ENCODE measurements at places on chromosomes 13 and 19. TPM values are rescaled to one million over a fixed set of nuclear protein-coding genes. Genes with fewer than 3 reads are reported as not detected.
A peak's percentile ranks its signal among the peaks of the same experiment; 100 is the strongest.

The IL17D gene
- 0.20 TPM for total RNA-seq

The RNASEH2B gene
- 71.2 TPM for total RNA-seq

The PPP1R15A gene
- total RNA-seq: 545 TPM

The KLK6 gene
- not detected for total RNA-seq

The OSCAR gene
- 0.65 TPM for total RNA-seq

The C1QTNF9B gene
- not detected for total RNA-seq

The NLRP4 gene
- not detected for total RNA-seq

The MBD3L3 gene
- total RNA-seq: not detected

The COL4A2 gene
- total RNA-seq: 2.2 TPM

The POLD1 gene
- total RNA-seq: 54.0 TPM

The CHST8 gene
- total RNA-seq: not detected

- H3K4me1 ChIP-seq: no peaks in the 10 kb centered on the region
- H3K27ac ChIP-seq: no peak overlapping the region
- H3K4me3 ChIP-seq: no peak overlapping the region
- no peaks in the 10 kb centered on the region for H3K36me3 ChIP-seq
These were observed 302.6 kb downstream of the SPRY2 start for GRCh38 chr13:80038371-80038770.

- DNase-seq: peak; percentile 61
- peak overlapping the region; percentile 86 for H3K27ac ChIP-seq
- H3K4me3 ChIP-seq: peak overlapping the region; percentile 33
- no peaks in the 10 kb centered on the region for H3K36me3 ChIP-seq
These were observed 11.6 kb upstream of the RASA3 start for GRCh38 chr13:114143806-114144605.

GRCh38 chr19:41302624-41303351, 7.2 kb upstream of the CCDC97 start:
- DNase-seq: peak; percentile 70
- peaks cover 96% of the 10 kb centered on the region for H3K4me1 ChIP-seq
- no peaks in the 10 kb centered on the region for H3K27me3 ChIP-seq
- H3K4me3 ChIP-seq: no peak overlapping the region

DNA sequence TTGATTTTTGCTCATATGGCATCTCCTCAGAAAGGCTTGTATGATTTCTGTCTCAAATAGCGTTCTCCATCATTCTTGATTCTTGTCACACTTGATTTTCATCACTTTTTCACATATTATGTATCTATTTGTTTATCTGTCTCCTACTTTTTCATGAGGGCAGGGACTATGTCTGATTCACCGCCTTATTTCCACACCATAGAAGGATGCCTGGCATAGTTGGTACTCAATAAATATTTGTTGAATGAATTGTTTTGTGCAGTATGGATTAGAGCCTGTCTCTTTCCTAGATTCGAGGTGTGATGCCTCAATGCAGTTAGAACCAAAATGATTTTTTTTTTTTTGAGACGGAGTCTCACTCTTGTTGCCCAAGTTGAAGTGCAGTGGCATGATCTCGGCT, 12.1 kb downstream of the SAE1 start:
- H3K4me3 ChIP-seq: no peak overlapping the region
- H3K27me3 ChIP-seq: no peaks in the 10 kb centered on the region
- no peaks in the 10 kb centered on the region for H3K36me3 ChIP-seq
- H3K4me1 ChIP-seq: peaks cover 37% of the 10 kb centered on the region

DNA sequence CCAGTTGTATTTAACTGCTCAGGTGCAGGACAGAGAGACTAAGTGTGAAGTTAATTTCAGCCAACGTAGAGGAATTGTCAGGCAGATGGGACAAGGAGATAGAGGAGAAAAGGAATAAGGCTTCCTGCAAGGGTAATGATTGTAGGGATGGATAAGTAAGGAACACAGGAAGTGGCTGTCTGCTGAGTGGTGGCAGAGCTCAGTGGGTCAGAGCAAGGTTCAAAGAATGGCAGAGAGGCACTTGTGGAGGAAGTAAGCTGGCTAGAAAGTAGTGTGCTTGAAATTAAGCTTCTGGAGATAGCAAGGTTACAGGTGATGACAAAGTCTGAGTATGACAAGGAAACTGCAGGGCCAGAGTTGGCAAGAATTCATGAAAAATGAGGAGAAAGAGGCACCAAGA, 47.9 kb downstream of the USPL1 start:
- H3K27ac ChIP-seq: no peak overlapping the region
- no peaks in the 10 kb centered on the region for H3K27me3 ChIP-seq
- no peaks in the 10 kb centered on the region for H3K36me3 ChIP-seq

GRCh38 chr13:84896128-84896527, 903.1 kb downstream of the SLITRK6 start:
- no peaks in the 10 kb centered on the region for H3K27me3 ChIP-seq
- no peaks in the 10 kb centered on the region for H3K36me3 ChIP-seq
- H3K4me3 ChIP-seq: no peak overlapping the region
- no peak overlapping the region for H3K27ac ChIP-seq
- H3K4me1 ChIP-seq: no peaks in the 10 kb centered on the region

GRCh38 chr13:43782686-43783085, 4.1 kb downstream of the ENOX1 start:
- no peaks in the 10 kb centered on the region for H3K27me3 ChIP-seq
- DNase-seq: no peak
- H3K36me3 ChIP-seq: no peaks in the 10 kb centered on the region
- no peak overlapping the region for H3K4me3 ChIP-seq

DNA sequence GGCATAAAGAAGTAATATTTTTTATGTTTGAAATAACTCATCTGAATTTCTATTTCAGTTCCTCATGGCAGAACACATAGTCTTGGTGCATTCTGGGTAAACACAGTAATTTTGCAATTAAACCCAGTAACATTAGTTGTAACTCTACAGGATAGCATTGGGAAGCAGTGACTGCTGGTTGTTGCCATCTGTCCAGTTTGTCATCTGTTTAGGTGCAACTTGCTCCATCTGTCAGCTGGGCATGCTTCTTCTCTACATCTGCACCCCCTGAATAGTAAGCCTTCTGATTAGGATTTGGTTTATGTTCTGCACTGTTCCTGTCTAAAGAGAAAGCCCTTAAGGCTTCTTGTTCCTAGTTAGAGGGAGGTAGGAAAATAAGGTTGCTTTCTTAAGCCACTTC, 63.5 kb upstream of the CSNK1A1L start:
- H3K4me3 ChIP-seq: no peak overlapping the region
- H3K27ac ChIP-seq: no peak overlapping the region
- no peak for DNase-seq
- no peaks in the 10 kb centered on the region for H3K36me3 ChIP-seq
- no peaks in the 10 kb centered on the region for H3K27me3 ChIP-seq
- H3K4me1 ChIP-seq: no peaks in the 10 kb centered on the region

DNA sequence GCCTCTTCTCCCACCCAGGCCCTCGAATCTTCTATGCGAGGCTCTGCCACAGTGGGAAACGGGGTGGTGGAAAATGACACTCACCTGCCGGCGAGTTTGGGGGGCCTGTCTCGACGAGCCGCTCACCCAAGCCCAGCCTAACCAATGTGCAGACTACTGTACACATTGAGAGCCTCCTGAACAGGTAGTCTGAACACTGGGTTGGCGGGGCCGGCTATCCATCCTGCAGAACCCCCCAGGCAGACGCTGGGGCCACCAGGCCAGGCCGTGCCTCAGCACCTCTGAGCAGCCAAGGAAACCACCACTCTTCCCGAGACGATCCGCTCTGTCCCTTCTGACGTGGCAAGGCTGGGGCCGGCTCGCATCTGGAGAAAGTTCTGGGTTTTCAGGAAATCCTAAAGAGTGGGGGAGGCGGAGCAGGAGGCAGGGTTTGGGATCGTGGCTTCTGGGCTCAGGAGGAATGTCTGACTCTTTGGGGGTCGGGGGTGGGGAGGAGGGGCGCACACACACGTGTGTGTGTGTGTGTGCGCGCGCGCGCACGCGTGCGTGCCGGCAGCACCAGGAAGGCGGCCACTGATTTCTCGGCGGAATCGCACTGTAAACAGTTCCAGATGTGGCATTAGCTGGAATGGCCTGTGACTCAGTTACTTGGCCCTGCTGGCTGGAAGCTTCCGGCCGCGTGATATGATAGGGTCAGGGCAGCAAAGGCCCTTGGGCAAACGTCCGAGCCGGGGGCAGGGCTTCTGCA, 18.5 kb downstream of the TMED1 start:
- H3K27me3 ChIP-seq: no peaks in the 10 kb centered on the region
- H3K4me3 ChIP-seq: no peak overlapping the region
- H3K27ac ChIP-seq: no peak overlapping the region
- DNase-seq: no peak
- peaks cover 21% of the 10 kb centered on the region for H3K36me3 ChIP-seq

DNA sequence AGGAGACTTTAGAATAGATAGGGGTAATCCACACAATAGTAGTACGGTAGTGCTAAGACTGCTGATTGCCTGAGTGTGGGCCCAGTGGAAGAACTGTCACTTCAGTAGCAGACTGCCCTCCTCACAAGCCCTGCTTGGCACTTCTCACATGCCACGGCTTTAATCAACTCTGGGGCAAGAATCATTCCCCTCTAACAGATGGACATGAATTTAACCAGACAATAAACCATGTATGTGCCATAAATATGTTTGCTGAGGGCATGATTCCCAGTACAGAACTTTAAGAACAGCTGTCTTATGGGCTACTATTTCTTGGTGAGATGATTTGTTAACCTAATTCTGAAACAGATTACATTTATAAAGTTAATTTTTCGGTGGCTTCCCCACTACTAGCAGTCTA, 22.0 kb downstream of the DPY19L3 start:
- H3K4me3 ChIP-seq: no peak overlapping the region
- H3K36me3 ChIP-seq: no peaks in the 10 kb centered on the region
- no peak for DNase-seq

- no peak overlapping the region for H3K4me3 ChIP-seq
- H3K4me1 ChIP-seq: no peaks in the 10 kb centered on the region
- no peak for DNase-seq
These were observed 12.3 kb downstream of the CIB3 start for GRCh38 chr19:16160943-16161560.

DNA sequence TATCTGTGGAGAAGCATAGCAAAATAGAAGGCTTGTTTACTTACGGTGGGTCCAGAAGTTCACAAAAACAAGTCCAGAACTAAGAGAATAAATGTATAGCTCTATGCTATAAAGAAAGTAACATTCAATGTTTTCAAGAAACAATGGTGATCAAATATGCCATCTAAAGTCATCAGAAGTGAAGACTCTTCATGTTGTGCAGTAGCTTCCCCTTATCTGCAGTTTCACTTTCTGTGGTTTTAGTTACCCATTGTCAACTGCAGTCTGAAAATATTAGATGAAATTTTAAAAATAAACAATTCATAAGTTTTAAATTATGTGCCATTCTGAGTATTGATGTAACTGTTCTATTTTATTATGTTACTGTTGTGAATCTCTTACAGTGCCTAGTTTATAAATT, 72.5 kb downstream of the EDNRB start:
- no peaks in the 10 kb centered on the region for H3K27me3 ChIP-seq
- no peak overlapping the region for H3K4me3 ChIP-seq
- DNase-seq: no peak
- H3K4me1 ChIP-seq: no peaks in the 10 kb centered on the region
- no peaks in the 10 kb centered on the region for H3K36me3 ChIP-seq
- H3K27ac ChIP-seq: no peak overlapping the region

DNA sequence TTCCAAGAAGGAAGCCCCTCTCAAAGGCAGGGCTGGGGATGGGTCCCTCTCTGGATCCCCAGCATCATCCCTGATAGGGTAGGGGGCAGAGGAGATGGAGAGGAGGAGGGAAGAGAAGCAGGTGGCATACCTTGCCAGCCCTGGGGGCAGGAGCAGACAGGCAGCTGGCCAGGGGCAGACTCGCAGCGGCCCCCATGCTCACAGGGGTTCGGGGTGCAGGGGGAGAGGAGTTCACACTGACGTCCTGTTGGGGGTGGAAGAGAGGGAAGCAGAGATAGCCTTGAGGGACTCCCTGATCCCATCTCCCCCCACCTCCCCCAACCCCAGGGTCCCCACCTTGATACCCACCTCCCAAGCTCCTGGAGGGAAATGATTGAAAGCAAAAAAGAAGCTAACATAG, 16.0 kb downstream of the NOTCH3 start:
- no peak overlapping the region for H3K27ac ChIP-seq
- no peaks in the 10 kb centered on the region for H3K4me1 ChIP-seq
- no peak overlapping the region for H3K4me3 ChIP-seq

GRCh38 chr19:44072543-44073401, 813 bp downstream of the ZNF284 start:
- no peak for DNase-seq
- H3K4me3 ChIP-seq: peak overlapping the region; percentile 67

DNA sequence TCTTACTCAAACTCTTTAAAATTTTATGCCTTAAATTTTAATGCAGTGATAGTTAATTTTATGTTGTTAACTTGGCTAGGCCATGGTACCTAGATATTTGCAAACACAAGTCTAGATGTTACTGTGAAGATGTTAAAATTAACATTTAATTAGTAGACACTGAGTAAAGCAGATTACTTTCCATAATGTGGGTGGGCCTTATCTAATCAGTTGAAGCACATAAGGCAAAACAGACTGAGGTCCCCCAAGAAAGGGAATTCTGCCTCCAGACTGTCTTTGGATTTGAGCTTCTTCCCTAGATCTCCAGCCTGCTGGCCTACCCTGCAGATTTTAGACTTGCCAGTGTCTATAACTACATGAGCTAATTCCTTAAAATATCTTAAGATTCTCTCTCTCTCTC, 294.0 kb downstream of the ENOX1 start:
- H3K27ac ChIP-seq: no peak overlapping the region
- no peaks in the 10 kb centered on the region for H3K4me1 ChIP-seq
- H3K36me3 ChIP-seq: no peaks in the 10 kb centered on the region
- DNase-seq: no peak
- H3K27me3 ChIP-seq: no peaks in the 10 kb centered on the region

DNA sequence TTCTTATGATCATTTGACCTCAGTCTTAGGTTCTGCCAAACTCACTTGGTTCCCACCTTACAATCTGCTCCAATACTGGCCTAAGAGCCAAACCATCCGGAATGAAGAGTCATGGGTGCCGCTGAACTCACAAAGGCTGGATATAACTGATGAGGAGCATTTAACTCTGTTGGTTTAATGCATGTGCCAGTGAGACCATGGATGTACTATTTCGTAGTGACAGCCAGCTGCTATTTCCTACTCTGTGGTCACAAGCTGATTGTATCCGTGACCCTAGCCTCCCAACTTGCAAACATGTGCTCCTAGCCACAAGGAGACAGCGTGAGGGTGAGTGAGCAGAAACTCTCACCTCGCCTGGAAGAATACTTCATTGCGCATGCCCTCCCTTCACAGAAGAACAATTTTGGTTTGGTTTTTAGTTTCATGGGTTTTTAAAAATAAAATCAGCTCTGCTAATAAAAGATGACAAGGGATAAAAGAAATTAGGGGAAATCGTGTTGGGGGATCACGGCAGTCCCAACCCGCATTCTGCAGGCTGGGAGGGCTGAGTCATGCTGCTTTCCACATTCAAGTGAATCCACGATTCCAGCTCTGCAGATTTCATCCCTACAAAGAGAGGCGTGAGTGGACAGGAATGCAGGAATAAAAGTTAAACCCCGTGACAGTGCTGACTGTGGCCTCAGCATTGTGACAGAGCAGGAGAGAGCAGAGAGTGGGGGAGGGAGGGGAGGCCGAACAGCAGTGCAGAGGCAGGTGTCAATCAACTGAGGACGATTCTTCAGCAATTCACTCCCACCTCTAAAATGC, 66.8 kb upstream of the RAP2A start:
- peaks cover 8% of the 10 kb centered on the region for H3K36me3 ChIP-seq
- DNase-seq: no peak
- H3K27me3 ChIP-seq: no peaks in the 10 kb centered on the region
- no peak overlapping the region for H3K27ac ChIP-seq
- no peaks in the 10 kb centered on the region for H3K4me1 ChIP-seq

GRCh38 chr19:46376241-46377153, 29.6 kb downstream of the PPP5C start:
- peaks cover 22% of the 10 kb centered on the region for H3K4me1 ChIP-seq
- DNase-seq: no peak
- no peak overlapping the region for H3K27ac ChIP-seq

Measured in T-cell (primary cell).